Fibroblast of skin of right quadriceps (primary cell): ENCODE measurements at places on chromosomes 12 and 14.
A peak's percentile ranks its signal among the peaks of the same experiment; 100 is the strongest.

- DNase-seq = no peak
These were observed 536 bp upstream of the DAAM1 start for GRCh38 chr14:59187802-59188460.

GRCh38 chr12:112973011-112973735 lies 5.1 kb upstream of the OAS2 start:
- DNase-seq = peak; percentile 52

GRCh38 chr12:121248622-121249021 lies 38.7 kb downstream of the P2RX4 start:
- no peak for DNase-seq

- DNase-seq = no peak
These were observed 23.3 kb downstream of the STXBP6 start for GRCh38 chr14:25026476-25027137.

DNA sequence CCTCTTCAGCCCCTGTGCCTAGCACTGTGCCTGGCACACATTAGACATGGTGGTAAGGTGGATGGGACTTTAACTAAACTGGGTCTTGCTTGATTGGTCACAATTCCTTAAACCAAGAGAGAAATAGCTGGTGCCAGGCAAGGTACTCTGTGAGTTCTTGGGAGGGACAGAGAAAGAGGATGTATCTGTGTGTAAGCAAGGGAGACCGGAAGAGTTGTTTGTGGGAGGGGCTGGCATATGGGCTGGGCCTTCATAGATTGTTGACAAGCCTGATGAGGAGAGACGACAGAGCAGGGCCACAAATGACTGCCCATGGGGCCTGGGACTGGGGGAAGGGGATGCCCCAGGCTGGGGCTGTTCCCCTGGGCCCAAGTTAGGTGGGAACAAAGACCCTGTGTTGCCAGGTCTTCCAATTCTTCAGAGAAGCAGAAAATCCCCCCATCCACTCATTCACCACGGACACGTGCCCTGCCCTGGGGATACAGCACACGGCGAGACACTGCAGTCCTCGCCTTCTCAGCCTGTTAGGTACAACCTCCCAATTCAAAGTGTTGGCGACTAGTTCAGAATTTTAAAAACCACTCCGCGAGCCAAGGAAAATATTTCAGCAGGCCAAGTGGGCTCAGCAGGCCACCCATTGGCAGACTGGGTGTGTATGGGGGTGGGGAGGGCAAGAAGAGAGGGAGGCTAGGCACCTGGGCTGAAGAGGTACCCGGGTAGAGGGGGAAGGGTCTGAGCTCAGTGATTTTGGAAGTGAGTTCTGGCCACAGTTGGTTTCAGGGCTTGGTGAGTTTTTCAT lies 11.4 kb upstream of the CYP46A1 start:
- no peak for DNase-seq

- no peak for DNase-seq
These were observed 80.7 kb downstream of the ACTN1 start for GRCh38 chr14:68898248-68899032.

GRCh38 chr14:23402296-23403138 lies 5.6 kb downstream of the MYH6 start:
- DNase-seq = no peak

DNA sequence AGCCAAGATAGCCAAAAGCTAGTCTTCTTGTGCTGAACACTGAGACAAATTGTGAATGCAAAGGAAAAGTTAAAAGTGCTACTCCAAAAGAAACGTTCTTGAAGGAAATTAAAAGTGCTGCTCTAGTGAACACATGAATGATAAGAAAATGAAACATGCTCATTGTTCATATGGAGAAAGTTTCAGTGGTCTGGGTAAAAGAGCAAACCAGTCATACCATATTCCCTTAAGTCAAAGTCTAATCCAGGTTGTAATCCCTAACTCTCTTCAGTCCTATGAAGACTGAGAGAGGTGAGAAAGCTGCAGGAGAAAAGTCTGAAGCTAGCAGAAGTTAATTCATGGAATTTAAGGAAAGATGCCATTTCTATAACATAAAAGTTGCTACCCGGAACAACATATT lies 121.5 kb downstream of the MNAT1 start:
- DNase-seq = no peak

DNA sequence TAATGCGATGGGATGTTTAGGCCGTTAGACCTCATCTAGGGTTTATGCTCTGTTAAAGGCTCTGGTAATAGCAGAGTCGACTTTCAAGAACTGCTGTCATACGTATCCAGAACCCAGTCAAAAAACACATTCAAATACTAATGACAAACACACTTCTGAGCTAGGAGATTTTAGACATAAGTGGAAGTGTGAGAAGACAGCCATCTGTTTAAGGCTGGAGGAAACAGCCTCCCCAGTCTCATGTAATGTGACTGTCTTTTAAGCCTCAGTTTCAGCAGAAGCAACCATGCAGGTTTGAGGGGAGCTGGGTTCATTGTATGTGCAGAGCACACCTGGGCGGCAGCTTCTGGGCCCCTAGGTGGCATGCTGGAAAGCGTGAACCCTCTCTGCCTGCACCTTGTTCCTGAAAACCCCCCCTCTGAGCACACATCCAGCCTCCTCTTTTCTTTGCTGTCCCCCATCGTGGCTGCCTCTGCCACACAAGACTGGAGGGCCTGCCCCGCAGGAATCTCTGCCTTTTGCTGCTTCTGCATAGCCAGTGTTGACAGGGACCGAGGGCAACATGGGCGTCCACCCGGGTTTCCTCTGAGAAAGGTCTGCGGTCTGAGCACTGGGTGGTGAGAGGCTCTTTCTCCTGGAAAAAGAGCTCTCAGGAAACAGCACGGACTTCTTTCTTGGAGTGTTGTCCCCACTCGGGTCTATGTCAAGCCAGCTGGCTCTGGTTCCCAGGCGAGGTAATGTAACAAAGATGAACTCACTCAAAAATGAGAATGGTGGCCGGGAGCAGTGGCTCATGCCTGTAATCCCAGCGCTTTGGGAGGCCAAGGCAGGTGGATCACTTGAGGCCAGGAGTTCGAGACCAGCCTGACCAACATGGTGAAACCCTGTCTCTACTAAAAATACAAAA lies 11.6 kb downstream of the WNT5B start:
- no peak for DNase-seq

- DNase-seq = peak; percentile 68
These were observed 18.7 kb downstream of the FBXL14 start for GRCh38 chr12:1575408-1576401.

GRCh38 chr14:104935026-104935650 lies 10.5 kb downstream of the PLD4 start:
- DNase-seq = no peak

DNA sequence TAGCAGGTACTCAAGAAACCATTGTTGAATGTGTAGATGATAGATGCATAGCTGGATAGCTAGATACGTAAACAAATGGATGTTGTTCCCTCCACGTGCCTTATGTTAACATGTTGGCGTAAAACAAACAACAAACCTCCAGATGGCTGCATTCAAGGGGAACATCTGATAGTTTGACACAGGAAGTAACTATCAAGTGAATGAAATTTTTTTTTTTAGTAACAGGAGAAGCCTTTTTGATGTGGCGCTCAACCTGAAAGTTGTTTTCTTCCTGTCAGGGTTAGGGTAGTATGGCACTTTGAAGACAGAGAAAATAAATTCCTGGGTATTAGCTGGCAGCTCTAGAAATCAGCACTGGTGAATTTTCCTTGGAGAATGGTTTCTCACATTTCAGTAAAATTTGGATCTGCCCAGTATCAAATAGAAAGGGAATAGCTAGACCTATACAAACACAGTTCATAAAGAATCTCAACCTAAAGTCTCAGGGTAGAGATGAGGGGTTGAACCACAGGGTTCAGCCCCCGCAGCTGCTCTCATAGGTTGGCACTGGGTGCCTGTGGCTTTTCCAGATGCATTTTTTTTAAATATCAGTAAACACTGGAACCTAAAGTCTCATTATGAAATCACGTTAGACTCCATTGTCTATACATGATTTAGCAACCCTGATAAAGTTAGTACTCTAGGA lies 18.8 kb upstream of the RAP1B start:
- no peak for DNase-seq

DNA sequence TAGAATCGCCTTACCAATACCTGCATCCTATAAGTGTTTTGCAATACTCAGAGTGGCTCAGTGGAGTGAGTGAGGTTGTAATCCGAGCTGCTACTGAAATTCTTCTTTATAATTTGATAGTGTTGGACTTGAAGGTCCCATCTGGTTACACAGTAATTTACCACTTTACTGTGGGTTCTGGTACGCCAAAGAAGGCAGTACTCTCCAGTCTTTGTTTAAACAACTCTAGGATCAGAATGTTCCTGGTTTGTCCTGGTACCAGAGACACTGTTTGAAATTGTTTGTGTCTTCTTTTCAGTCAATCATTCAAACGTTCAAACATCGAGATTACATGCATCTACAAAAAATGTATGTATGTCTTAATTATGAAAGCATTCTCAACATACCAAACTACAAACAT lies 51.3 kb upstream of the AMN1 start:
- DNase-seq = no peak

- peak; percentile 55 for DNase-seq
These were observed 8.3 kb downstream of the FMNL3 start for GRCh38 chr12:49698619-49699545.

DNA sequence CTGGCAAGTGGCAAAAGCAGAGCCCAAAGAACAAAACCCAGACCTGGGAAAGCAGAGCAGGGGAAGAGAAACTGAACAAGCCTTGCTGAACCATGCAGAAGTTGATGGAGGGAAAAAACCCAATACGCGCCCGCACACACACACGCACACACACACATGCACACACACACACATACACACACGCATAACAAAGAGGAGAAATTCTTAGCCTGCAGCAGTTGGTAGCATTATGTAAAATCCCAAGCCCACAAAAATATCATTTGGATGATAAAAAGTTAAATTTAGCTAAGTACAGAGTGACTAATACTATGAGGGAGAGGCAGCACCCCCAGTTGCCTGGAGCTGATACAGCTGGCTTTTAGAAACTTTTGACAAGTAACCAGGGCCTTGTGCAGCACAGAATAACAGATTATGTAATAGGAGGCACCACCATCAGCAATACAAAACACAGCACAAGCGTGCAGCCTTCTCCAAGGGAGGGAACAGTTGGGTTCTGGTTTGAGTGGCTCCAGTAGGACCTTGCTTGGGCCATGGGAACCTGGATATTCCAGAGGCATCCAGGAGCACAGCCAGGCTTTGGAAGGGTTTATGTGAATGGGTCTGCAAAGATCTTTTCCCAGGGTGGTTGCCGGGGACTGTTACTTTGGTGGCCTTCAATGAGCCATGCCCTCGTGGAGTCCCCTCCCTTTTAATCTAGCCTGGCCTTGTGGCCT lies 35.3 kb downstream of the PITPNM2 start:
- peak; percentile 94 for DNase-seq

DNA sequence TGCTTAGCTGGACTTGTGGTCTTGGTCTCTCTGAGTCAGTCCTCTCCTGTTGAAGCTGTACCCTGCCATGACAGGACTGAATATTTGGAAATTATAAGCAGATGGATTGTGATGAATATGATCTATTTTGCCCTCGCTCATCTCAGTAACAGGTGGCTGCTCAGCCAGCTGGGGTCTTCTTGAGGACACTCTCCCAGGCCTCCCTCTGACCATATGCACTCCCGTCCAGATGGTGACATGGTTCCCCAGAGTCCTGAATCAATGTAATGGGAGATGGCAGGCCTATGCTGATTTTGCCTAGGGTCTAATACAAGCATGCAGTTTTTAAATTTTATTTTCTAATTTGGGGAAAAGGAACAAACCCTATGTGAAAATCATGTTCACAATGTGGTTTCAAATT lies 63.1 kb upstream of the TRHDE start:
- no peak for DNase-seq

- no peak for DNase-seq
These were observed 101.8 kb upstream of the EIF5 start for GRCh38 chr14:103232031-103232808.

- no peak for DNase-seq
These were observed 58.1 kb downstream of the ISCA2 start for GRCh38 chr14:74551431-74552371.

DNA sequence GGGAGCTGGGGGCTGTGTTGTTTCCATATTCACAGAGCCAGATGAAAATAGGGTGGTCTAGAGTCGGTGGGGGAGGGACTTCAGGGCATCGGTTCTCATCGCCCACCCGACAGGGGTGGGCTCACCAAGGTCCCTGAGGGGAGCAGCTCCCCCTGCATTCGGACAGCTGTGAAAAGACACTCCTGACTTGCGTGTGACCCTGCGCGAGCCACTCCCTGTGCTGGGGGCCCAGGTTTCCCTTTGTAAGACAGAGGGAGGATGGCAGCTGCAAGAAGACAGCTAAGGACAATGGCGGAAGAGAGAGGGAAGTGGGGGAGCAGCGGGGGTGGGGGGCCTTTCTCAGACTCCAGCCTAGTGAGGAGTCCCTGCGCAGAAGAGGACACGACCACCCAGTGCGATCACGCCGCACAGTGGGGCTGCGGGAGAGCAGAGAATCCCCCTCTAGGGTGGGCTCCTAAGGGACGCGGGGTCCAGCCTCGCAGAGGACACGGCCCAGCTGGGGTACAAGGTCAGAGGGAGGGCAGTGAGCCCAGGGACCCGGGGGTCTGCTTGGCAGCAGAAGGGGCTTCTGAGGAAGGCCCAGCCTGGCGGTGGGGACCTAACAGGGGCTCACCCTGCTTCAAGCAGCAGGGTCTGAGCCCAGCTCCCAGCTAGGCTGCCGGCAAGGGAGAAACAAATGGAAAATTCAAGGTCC lies 326.9 kb upstream of the DIO3 start:
- DNase-seq = no peak

- DNase-seq = no peak
These were observed 191.0 kb downstream of the ERC1 start for GRCh38 chr12:1182069-1182468.

- no peak for DNase-seq
These were observed 42.4 kb downstream of the RNF34 start for GRCh38 chr12:121442028-121442948.

DNA sequence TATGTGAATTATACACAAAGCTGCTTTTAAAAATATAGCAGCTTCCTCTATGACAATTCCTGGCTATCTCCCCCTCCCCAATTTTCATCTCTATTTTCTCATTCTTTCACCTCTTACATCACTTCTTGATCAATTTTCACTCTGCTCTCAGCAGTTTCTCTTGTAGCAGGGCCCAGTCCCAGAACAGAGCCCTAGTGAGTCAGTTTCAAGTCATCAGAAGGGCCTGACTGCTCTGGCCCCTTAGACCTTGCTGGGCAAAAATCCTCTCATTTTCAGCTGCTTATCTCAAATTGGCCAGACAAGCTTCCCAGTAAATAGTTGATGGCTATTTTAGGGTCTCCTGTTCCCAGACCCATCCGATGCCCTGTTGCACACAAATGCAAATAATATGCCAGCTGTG lies 101.4 kb downstream of the TTC7B start:
- DNase-seq = no peak

DNA sequence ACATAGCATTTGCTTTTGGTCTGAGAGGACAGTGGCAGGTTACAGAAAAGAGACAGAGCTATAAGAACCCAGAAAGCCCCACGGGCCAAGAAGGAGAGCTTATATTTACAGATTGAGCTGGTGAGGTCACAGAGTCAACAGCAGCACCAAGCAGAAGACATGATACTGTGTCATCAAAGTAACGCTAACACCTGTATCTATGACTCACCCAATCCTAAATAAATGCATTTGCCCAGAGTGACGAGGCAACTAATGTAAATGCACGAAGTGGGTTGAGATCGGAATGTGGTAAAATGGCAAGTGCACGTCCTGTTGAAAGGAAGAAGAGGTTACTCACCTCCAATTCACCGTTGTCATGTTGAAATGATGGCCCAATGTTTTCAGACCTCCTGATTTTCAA lies 6.7 kb upstream of the CD163L1 start:
- no peak for DNase-seq
